ENCODE measurements at places on chromosomes 12 and 14.
A peak's percentile ranks its signal among the peaks of the same experiment; 100 is the strongest.

GRCh38 chr12:90896164-90896563, 58.8 kb downstream of the CCER1 start:
- DNase-seq = no peak

GRCh38 chr14:74539503-74539902, 45.9 kb downstream of the ISCA2 start:
- no peak for DNase-seq

- DNase-seq = no peak
These were observed 4.9 kb downstream of the ADGRD1 start for GRCh38 chr12:130958557-130959140.

- no peak for DNase-seq
These were observed 47.8 kb downstream of the CCDC88C start for GRCh38 chr14:91369628-91370445.

DNA sequence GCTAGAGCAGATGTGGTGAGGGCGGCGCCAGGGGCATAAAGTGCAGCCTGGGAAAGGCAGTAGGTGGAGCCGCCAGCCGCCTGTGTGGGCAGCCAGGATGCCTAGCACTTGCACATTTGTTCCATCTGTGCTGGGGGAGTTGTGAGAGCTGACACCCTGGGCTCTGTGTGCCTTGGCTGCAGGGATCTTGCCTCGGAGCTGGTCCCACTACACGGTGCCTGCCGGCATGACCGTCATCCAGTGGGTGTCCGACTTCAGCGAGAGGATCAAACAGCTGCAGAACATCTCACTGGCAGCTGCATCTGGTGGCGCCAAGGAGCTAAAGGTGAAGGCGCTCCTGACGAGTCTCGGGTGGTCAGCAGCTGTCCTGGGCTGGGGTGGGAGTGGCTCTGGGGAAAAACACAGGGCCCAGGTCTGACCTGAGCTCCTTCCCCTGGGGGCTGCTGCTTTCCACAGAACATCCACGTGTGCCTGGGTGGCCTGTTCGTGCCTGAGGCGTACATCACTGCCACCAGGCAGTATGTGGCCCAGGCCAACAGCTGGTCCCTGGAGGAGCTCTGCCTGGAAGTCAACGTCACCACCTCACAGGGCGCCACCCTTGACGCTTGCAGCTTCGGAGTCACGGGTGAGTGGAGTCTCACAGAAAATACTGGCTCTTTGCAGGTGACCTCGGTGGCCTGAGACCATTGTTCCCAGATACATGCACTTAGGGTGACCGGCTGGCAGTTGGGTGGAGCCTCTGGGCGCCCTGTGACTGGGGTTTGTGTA, 37.4 kb downstream of the HSP90AA1 start:
- DNase-seq = no peak

- no peak for DNase-seq
These were observed 4.0 kb downstream of the LMNTD1 start for GRCh38 chr12:25549120-25549519.

DNA sequence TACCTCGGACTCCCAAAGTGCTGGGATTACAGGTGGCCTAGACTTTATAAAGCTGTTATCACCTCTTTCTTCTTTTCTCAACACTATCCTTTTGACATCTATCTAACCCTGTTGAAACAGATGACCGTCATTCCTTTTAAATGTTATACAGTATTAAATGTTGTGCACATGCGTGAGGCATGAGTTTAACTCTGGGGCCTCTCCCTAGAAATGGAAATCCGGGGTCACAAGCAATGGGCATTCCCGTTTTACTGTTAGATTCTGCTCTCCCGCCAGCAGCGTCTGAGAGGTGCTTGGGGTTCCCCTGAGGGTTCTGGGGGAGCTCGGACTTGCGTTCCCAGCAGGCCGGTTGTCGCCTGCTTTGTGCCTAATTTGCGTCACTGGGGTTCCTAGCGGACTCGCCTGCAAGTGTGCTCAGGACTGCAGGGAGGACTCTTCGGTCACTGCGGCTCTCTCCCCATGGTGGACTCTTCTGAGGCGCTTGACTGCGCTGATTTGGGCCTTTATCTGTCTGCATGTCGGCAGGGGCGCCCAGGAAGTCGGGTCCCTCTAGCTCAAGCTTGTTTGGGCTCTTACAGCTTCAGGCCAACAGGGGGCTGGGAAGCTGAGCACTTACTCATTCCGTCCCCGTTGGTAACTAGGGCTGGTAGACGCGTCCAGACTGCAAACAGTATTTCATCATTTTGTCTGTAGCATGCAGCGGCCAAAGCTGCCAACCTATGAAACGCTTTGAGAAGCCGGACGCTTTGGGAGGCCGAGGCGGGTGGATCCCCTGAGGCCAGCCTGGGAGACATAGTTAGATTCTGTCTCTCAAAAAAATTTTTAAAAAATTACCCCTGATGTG, 1.2 kb upstream of the RAN start:
- DNase-seq = peak; percentile 80

DNA sequence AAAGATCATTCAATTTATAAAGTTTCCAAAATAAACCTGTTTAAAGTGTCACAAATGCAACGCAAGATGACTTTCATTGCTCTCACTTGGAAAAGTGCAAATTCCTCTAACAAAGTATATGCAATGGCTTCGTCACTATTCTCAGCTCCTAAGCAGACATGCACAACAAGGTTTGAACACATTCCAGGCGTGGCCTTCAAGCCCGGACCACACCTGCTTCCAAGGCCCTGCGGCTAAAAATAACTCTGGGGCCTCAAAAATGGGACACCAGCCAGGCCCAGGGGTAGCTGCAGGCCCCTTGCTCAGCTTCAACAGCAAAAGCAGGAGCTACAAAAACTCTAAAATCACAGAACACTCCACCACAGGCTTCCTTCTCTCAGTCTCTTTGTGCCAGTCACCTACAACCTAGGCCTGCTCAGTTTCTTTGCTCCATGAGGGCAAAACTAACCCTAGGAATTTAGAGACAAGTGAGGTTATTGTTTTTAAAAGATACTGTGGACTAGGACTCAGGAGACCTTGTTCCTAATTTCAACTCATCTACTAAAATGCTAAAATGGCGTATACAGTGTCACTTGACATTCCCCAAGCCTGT, 29.3 kb downstream of the DUSP16 start:
- peak; percentile 83 for DNase-seq

GRCh38 chr12:98744680-98745079, 99.6 kb downstream of the APAF1 start:
- no peak for DNase-seq

DNA sequence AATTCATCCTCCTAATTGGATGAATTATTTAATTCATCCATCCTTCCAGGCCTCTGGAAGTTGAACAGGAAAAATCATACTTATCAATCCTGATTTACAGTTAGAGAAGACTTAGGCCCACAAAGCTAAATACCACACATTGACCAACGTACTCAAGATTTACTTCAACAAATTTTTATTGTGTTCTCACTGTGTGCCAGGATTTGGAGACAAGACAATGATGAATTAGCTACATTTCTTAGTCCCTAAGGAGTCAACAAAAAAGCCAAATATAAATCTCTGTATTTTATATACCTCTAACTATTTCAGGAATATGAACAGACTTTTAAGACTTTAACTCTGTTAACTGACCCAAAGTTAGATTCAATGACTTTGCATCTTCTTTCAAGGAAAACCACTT, 63.9 kb downstream of the DCAF5 start:
- DNase-seq = no peak

DNA sequence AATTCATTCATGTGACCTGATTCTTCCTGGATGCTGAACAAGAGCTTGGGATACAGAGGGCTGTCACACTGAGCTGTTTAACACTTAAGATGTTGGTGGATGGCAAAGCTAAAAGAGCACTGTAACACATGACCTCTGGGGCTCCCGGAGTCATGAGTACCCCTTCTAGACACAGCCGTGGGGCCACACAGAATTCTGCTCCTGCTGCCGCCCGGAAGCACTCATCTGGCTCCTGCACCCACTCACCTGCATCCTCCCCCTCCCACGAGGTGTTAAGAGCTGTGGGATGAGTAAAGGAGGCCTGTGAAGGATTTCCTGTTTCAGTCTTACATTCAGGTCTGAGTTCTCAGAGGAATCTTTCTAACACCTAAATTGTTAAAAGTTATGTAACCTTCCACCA, 78.0 kb upstream of the SSTR1 start:
- no peak for DNase-seq
